ENCODE measurements at places on chromosomes 3 and 15.

DNA sequence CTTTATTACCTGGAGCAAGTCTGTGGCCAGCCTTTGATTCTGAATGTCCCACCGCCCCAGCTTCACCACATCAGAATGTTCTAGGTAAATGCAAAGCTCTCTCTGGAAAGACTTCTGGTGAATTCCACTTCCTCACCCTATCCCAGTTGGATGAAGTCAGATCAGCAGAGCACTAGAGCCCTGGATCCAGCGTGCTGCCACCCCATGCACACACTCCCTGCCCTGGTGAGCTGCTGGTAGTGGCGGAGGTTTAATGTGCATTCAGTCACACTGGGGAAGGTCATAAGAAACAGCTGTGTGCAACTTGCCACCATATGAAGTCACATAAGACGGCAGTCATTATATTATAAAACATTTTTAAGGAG, 16.3 kb upstream of the SLC41A3 start:
- no peak for DNase-seq

- DNase-seq = no peak
Measured at GRCh38 chr3:30641416-30642251, 35.2 kb downstream of the TGFBR2 start.

DNA sequence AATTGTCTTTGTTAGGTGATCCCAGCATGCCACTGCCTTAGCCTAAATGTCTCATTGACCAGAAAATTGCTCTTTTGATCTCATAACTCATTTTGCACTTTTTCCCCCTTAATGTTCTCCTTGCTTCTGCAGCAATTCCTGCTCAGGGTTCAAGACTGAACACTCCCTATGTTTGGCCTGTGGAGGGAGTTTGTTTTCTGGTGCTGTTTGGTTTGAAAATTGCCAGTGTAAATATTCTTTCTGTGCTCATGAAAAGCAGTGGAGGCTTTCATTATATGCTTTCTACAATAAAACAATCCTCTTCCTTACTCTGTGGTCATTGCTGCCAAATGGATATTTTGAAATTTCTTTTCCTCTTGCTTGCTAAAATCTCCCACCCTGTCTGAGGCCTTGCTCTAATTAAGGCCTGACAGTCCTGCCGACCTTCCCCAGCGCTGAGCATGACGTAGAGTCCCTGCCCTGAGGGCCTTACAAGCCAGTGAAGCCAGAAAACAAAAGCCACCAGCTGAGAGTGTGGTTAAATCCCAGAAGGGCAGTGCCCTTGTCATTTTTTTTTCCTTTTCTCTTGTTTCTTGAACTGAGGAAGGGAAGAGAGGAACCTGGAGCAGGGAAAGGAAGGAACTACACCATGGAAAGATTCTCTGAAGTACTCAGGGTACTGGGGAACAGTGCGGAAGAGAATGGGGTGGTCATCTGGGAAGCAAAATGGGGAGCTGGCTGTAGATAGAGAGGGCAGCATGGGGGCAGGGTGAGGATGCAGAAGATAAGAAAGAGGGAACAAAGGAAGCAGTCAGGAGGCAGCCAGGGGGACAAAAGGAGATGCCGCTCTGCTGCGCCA, 24.8 kb downstream of the ZBTB38 start:
- no peak for DNase-seq

DNA sequence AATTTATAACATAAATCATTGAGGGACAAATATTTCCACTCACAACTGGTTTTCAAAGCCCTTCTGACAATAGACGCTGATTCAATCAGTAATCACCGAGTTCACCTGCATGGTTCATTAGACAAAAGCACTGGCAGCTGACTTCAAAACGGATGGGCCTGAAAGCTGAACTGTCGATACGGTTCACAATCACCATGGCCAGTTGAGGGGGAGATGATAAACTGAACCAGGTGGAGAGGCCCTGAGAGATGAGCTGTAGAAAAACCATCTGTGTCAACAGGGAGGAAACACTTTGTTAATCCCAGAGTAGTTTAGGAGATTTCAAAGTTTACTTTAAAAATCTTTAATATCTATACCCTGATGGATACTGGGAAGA, 75.0 kb downstream of the PEX5L start:
- no peak for DNase-seq

GRCh38 chr3:77685713-77686112, 645.8 kb downstream of the ROBO2 start:
- no peak for DNase-seq

DNA sequence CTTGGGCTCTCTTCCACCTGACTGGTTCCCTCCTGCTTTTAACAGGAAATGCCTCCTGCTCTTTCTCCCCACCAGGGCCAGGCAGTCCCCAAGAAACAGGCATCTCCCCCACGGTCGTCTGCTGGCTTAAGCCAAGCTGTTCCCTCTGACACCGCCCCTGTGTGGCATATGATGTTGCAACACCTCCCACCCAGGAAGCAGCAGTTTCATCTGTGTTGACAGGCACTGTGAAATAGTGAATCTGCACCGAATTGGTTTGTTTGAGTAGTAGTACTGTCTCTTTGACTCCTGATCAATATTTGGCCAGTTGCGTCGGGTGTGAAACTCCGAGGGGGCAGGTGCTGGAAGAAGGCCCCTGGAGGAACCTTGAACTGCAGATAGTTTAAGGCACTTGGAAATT, 188.8 kb downstream of the FEZF2 start:
- DNase-seq = no peak

GRCh38 chr3:73614419-73614818, 10.3 kb downstream of the PDZRN3 start:
- DNase-seq = no peak

DNA sequence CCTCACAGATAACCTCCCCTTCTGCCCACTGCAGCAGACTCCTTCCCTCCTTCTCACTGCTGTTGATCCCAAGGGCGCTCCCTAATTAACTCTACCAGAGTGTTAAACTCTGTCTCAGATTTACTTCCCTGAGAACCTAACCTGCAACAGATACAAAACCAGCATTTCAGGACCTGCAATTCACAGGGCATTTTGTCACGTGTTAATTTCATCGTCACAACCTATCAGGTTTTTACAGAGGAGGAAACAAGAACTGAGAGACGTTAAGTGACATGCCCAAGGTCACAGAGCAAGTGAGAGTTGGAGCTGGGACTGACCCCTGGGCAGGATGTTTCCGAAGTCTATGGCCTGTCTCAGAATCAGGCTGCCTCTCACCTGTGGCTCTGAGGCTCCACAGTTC, 223.9 kb downstream of the UACA start:
- DNase-seq = no peak

- no peak for DNase-seq
Measured at GRCh38 chr15:26449291-26449690, 323.6 kb downstream of the GABRB3 start.

DNA sequence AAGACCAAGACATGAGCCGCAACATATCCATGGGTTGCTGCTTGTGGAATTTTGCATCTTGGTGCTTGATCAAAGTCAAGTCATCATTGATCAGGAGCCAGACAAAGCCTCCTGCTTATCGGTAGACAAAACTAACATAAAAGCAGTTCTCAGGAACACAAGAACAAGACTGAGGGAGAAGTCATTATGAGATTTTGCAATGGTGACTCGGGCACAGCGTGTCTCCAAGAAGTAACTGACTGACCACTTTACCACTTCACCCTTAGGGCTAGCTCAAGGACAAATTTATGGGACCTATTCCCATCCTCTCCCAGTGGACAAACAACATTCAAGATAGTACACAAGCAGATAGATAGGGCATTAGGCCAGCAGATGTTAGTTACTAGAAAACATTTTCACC, 68.1 kb upstream of the LIMD1 start:
- DNase-seq = no peak

- DNase-seq = no peak
Measured at GRCh38 chr3:126319701-126320295, 37.4 kb downstream of the KLF15 start.

- DNase-seq = no peak
Measured at GRCh38 chr3:118628704-118629341, 405.8 kb downstream of the IGSF11 start.

DNA sequence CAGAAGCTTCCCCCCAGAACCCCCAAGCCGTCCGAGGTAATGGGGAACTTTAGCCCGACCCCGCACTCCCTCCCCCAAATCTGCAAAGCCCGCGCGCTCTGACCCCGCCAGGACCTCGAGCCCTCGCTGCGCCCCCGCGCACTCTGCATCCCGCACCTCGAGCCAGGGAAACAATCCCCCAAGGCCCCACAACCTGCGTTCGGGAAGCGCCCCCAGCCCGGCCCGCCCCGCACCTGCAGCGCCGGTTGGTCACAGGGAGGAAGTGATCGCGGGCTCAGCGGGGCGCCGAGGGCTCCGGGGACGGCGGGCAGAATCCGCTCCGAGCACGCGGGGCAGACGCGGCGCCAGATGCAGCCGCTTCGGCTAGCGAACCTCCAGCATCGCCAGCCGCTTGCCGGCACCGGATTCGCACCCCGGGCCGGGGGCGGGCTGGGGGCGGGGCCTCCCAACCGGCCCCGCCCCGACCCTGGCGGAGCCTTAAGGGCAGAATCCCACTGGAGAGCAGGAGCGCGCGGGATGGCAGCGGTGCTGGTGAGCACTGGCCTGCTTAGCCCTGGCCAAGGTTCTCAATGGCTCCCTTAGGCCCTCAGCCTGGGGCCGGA, at the start of gene CAMKV:
TSS of gene CAMKV (minus strand) at position 382 of the 602 bp plus-strand sequence. CDS start 7,518 bp downstream, outside the sequence.
- DNase-seq = no peak

GRCh38 chr3:49343163-49343562, 3.3 kb upstream of the USP4 start:
- no peak for DNase-seq

DNA sequence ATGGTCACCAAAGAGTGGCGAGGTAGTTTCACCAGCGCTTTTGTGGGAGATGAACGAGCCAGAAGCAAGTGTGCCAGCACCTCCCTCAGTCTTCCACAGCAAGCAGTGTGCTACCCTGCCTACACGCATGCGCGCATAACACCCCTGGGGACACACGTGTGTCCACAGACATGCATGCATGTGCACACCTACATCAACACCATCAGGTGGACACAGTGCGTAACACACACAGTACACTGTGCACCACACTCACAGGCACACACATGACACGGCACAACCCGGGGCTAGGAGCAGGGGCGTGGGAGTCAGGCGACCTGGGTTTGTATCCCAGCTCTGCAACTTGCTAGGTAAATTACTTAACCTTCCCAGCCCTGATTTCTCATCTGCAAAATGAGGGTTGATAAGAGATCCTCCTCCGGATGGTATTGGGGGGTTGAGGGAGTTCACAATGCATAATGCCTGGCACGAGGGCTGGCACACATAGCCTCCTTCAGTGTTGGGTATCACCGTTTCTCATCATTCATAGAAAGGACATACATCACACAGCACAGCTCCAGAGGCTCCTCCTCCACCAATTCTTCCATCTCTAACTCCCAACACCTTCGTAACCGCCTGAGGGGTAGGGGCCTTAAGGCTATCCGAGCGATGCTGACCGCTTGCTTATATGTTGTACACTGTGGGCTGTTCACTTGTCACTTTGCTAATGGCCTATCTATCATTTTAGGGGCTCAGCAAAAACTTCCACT, 174.9 kb downstream of the SMAD6 start:
- DNase-seq = no peak

GRCh38 chr3:2001306-2002108, 97.2 kb upstream of the CNTN4 start:
- no peak for DNase-seq

DNA sequence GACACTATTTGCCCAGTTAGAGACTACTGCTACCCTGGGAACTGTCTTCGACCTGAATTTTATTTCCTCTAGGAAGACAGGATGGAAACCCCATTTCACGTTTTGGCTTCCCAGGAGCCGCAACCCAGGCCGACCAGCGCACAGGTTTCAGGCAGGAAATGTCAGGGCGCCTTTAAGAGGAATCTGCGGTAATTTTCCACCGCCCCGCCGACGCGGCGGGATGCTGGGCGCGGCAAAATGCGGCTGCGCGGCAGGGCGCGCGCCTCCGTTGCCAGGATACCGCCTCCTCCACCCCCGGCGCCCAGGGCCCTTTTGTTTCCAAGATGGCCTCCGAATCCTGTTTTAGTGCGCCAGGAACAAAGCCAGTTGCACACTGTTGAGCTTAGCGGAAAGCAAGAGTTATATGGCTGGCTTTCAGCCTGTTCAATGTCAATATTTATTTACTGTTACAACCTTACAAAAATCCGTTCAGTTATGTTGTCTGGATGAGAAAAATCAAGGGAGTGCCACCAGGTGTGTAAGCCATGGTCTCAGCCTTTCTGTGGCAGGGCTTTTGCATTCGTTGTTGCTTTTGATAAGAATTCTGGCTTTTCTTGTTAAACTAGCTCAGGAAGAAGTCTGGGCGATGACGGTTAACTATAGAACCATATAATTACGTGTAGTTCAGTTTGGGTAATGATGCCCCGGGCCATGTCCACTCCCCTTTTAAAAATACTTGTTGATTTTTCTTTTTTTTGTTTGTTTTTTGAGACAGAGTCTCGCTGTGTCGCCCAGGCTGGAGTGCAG, 79.7 kb upstream of the CHD2 start:
- peak; percentile 76 for DNase-seq

DNA sequence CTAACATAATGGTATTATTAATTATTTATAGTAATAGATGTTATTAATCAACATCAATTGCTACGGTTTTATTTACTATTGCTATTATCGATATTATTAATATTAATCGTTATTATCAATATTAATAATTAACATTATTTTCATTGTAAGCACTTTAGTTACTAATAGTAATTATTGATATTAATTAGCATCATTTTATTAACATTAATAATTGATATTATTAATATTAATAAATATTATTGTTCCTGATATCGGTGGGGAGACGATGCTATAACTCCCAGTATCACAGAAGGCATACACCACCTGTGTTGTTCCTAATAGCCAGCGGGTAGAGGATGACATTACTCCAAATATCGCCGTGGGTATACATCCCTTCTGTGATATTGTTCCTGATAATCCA, 335.5 kb downstream of the MEX3B start:
- no peak for DNase-seq

- DNase-seq = no peak
Measured at GRCh38 chr15:83844742-83845141, 190.8 kb downstream of the ADAMTSL3 start.

DNA sequence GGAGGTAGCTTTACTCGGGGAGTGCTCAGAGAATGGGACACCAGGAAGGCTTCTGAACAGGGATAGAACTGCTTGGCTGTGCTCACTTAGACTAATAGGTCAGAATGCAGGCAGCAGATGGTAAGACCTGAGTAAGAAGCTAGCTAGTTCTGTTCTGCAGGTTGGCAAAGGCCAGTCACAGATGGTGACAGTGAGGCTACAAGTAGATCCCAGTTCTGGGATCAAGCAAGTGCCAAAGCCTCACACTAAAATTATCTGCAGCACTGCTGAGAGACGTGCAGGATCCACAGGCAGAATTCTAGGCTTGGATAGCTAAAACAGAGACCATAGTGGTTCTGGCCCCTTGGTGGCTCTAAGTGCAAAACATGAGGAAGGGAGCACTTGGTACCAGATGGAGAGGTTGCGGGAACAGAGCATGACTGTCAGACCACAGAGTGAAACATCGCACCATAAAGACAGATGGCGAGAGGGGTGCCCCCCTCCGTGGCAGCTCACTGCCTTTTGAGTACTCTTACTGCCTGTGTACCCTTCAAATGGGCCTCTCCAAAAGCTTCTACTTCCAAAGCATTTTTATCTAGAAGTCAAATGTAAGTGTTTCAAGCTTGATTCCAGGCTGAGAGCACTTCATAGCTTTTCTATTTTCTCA, 3.6 kb upstream of the GLCE start:
- no peak for DNase-seq

Data from effector memory CD4-positive, alpha-beta T cell (primary cell).